CD4-positive, alpha-beta T cell treated with Interleukin-15 for 1 hour (primary cell): ENCODE measurements at places on chromosomes 2 and 18.

GRCh38 chr18:62164855-62165487 lies 21.9 kb downstream of the PIGN start:
- no peak for DNase-seq

GRCh38 chr2:204274991-204275390 lies 270.3 kb upstream of the PARD3B start:
- DNase-seq = no peak

- no peak for DNase-seq
Observed at GRCh38 chr2:232328032-232328422, 50.5 kb upstream of the ALPP start.

DNA sequence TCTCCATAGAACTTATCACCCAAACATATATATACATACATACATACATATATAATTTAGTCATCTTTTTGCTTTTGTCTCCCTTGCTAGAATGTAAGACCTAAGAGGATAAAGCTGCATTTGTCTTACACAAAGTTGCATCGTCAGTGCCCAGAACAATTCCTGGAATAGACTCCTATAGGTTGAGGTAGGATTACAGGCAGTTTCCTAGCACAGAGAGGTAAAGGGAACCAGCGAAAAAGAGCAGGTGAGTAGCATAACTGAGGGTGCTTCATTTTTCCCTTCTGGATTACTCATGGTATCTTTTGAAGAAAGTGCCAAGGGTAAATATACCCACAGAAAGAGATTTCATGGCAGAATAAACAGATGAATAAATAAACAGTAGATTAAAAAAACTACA lies 68.1 kb upstream of the AMMECR1L start:
- DNase-seq = no peak

- peak; percentile 77 for DNase-seq
Observed at GRCh38 chr2:20424300-20425290, 22.3 kb upstream of the RHOB start.

- DNase-seq = no peak
Observed at GRCh38 chr18:10419420-10420103, 34.9 kb upstream of the APCDD1 start.

- DNase-seq = no peak
Observed at GRCh38 chr2:62686012-62686685, 19.4 kb upstream of the EHBP1 start.

DNA sequence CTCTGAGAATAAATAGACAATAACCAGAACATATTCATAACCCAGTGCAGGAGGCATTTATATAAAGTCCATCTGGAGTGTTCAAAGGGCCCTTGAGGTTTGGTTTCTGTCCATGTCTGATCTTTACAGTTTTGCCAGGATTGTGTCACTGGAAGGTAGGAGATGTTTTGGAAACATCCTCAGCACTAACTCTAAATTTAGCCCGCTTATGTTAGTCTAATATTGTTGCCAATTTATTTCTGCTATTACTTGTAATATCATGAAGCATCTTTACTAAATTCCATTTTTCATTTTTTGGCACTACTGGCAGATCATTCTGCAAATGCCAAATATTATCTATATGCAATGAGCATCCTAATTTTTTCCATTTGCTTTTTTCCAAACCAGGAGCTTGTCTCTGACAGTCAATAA lies 22.4 kb upstream of the REV1 start:
- DNase-seq = no peak

GRCh38 chr2:216770050-216770449 lies 74.7 kb upstream of the IGFBP5 start:
- DNase-seq = no peak

DNA sequence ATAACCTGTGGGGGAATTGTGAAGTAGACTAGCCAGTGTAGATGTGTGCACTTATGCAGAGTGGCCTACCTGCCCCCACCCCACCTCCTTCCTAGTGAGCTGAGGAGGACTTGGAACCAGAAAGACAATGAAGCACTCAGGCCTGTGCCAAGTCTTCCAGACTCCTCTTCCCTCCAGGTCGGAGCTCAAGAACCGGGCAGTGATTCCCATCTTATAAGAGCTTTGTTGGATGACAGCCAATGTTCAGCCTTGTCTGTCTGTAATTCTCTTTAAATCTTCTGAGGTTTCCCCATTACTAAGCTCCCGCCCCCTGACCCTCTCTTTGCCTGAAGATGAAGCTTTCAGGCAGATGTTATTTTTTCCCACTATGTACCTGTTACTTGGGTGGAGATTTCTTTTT lies 121.0 kb downstream of the SMAD2 start:
- no peak for DNase-seq

DNA sequence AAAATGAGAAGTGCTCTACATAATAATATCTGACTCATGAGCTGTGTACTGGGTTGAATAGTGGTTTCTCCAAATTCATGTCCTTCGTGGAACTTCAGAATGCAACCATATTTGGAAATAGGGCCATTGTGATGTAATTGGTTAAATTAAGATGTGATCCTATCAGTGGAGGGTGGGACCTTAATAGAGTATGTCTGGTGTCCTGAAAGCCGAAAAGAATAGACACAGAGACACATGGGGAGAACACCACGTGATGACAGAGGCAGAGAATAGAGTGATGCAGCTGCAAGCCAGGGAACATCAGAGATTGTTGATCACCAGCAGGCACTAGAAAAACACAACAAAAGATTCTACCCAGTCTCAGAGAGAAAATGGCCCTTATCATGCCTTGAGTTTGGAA lies 310.1 kb downstream of the EXOC6B start:
- DNase-seq = no peak

DNA sequence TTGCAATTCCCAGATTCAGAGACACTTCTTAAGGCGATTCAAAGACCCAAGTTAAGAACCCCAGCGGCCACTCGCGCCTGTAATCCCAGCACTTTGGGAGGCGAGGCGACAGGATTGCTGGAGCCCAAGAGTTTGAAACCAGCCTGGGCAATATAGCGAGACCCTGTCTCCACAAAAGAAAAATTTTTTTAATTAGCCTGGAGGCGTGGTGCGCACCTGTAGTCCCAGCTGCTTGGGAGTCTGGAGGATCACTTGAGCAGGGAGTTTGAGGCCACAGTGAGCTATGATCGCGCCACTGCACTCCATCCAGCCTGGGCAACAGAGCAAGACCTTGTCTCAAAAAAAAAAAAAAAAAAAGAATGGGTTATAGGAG lies 585 bp upstream of the ANAPC1 start:
- DNase-seq = no peak

GRCh38 chr2:83730223-83730622 lies 728.9 kb downstream of the SUCLG1 start:
- DNase-seq = no peak

- peak; percentile 75 for DNase-seq
Observed at GRCh38 chr18:48948112-48949049, 2.4 kb downstream of the SMAD7 start.

GRCh38 chr2:88626171-88627054 lies 851 bp downstream of the EIF2AK3 start:
- peak; percentile 56 for DNase-seq

- DNase-seq = no peak
Observed at GRCh38 chr2:37471994-37472393, 127.6 kb downstream of the QPCT start.

DNA sequence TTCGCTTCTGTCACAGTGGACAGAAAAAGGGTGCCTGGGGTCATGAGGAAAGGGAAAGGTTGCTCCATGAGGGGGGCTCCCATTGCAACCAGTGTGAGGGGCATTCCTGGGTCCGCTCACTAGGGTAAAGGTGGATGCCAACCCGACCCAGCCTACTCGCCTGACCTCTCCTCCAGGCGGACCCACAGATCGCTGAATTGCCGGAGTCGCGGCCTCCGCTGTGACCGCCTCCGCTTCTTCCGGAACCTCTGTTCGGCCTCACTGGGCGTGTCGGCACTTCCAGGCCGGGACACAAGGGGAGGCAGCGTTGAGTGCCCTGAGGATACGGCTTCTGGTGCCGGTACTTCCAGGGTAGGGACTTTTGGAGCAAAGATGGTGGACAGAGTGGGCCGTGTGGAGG lies 57.1 kb downstream of the TRABD2A start:
- DNase-seq = no peak

DNA sequence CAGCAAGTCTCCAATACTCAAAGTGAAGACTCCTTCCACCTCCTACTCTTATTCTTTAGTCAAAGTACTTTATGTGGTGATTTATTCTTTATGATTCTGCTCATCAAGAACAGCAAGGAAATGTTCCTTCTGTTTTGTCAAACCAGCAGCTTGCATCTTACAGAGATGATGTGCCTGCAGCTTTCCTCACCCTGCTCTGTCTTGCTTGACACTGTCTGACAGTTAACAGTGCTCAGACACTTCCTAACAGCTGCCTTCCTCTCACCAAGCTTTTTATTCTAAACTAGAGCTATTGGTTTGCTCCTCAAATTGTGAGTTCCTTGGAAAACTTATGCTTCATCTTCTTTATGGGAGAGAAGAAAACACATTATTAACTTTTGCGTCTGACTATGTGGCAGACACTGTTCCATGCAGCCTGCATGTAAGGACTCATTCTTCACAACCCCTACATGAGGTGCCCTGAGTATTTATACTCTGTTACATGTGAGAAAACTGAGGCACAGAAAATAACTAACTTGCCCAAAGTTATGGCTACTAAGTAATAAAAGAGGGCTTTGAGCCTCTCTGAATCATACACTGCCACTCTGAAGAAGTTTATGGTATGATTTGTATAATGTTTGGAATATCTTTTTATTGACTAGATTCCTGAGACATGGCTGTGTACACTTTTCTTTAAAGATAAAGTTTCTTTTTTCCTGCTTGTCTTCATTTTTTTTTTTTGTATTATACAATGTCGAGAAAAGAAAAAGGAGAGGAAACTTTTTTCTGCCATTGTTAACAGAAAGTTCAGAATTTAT lies 723.3 kb upstream of the DDX18 start:
- no peak for DNase-seq

DNA sequence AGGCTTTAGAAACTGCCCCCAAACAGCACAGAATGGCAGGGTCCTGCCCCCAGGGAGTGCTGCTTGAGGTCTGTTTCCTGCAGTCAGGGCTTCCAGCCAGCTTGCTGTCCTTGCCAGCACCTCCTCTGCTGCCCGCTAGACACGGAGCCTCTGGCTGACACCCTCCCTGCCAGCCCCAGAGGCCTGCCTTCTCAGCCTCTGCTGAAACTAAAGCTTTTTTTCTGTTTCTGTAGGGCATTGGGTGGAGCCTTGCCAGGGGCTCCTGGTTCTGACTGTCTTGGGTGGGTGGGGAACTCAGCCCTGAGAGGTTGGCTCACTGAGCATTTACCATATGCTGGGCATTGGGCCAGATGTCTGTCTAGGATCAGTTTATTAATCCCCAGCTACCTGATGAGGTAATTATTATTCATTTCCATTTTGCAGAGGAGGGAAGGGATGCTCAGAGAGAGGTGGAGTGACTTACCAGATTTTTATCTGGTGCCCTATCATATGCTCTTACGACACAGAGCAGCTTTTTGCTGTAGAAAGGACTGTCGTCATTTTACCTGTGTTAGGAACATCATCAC lies 35.4 kb downstream of the INPP4A start:
- no peak for DNase-seq

GRCh38 chr2:222672068-222672401 lies 577 bp downstream of the MOGAT1 start:
- DNase-seq = no peak

DNA sequence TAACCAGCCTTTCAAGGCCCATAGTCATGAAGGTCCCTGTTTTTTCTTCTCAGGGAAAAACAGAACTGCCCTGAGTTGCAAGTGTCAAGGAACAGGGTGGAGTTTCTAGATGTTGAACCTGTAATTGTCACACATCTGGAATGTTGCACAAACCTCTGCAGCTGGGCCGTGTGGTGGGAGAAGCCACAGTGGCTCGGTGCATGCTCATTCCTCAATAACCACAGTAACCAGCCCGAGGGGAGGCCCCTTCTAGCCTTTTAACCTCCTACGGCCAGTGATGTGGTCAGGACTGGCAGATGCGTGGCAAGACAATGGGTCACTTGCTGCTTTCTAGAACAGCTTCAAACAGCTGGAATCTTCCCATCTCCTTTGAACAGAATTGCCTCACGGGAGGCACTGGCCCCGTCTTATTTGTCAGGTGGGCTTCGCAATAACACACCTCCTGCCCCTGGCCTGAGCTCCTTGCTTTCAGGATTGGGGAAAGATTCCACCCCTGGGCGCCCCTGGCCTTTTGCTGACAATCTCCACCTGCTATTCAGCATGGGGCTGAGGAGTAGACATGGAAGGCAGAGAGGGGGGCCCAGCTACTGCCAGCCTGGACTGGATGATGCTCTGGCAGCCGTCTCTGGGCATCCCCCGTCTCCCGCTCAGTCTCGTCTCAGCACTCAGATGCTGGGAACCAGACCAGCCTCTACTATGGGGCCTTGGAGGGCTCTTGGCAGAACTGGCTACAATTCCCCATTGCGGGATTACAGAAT lies 102.9 kb downstream of the KLHL29 start:
- no peak for DNase-seq

DNA sequence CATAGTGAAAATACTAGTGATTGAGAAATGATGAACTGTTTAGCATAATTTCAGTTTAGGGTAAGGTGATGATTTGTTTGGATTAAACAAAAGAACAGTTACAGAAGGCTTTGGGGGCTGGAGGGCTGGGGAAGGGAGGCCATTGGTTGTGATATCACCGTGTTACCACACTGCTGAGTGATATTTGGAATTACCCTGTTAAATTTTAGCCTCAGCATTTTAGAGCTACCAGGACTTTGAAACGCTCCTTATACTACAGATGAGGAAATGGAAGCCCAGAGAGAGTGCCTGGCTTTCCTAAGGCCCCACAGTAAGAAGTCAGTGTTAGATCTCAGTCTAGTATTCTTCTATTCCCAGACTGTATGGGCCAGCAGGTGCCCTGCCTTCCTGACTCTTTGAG lies 15.6 kb downstream of the ARHGEF33 start:
- DNase-seq = no peak
